ENCODE measurements at places on chromosomes 4 and X.
A peak's percentile ranks its signal among the peaks of the same experiment; 100 is the strongest.

GRCh38 chr4:128286474-128287058 is 1.0 kb downstream of the PGRMC2 start:
- DNase-seq, result peak; percentile 11

DNA sequence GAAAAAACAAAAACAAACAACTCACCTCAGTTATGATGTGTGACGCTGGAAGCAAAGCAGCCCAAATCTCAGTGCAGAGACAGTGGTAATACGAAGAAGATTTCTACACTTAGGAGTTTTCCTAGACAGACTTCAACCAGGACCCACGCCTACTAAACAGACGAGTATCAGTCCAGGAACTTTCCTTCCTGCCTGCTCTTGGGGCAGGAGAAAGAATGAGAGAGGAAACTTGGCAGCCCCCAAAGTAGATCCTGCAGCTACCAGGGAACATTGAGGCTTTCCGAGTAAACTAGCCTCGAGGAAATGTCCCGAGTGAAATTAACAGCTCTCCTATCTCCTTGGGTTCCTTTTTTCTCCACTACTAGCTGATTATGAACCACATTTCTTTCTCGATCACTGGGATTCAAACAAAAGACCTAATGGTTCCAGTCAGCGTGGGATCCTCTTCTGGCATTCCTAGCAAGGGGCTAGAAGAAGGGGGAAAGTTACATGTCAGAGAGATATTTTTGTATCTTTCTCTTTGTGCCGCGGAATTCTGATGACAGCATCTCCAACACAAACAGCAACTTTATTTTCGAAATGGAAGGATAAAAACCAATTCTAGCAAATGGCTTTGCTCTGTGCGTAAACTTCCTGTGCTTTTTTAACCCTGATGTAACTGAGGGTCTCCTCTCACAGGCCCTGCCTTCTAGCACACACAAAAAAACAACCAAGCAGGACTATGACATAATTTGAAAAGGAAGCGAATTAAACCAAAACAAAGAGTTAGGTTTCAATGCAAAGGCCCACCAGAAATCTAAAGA is 53.2 kb downstream of the PPM1K start:
- DNase-seq, result no peak

DNA sequence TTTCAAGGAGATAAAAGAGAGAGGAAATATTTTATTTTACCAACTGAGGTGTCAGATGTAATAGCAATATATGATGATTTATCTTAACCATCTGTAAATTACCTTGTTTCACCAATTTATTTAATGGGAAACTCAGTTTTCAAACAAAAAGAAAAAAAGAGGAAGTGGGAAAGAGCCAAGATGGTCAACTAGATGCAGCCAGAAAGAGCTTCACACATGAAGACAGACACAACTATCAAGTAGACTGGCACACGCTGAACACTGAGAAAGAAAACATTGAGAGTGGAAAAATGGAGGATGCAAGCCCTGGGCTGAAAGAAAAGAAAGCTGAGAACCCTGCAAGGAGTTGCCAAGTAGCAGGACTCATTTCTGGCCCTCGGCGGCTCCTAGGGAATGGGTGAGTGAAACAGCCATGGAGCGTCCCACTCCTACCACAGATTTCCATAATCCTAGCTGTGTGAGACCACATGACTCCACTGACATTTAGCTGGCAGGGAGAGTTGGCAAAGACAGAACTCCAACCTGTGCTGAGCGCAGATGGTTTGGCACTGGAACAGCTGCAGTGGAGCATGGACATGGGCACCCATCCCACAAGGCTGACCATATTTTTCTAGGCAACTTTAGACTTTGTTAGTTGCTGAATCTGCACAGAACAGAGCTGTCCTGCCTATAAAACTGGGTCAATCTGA is 409.3 kb downstream of the FAM47B start:
- DNase-seq, result no peak

DNA sequence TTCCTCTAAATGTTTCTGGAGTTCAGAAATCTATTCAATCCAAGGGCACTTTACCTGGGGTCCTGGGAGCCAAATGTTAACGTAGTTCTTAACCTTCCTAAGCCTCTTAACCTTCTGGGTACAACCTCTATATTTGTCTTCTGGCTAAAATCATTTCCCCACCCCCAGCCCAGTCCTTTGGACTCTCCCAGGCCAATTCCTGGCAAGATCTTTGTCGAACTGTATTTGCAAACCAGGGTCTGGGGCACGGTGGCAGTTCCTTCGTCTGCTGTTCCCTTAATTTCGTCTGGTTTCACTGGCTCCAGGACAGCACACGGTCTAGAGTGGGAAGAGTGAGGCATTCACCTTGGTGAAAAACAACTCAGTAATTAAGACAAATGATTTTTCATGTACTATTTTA is 811 bp upstream of the SLC25A5 start:
- DNase-seq, result no peak

DNA sequence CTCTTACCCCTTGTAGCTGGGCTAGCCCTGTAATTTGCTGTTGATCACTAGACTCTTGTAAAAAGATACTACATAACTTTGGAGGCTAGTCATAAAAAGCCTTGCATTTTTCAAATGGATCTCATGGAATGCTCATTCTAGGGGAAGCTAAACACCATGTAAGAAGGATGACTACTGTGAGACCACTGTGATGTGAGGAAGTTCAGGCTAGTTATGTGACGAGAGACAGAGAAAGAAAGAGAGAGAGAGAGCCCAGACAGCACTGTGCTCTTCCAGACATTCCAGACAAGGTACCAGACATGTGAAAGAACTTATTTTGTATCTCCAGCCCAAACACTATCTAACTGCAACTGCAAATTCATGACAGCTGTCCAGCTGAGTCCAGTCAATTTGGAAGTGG is 404.6 kb upstream of the PITX2 start:
- no peak for DNase-seq

- no peak for DNase-seq
These were observed 833 bp downstream of the FGD1 start for GRCh38 chrX:54494989-54495813.
